CD4-positive, alpha-beta T cell treated with Interleukin-10 for 1 hour (primary cell): ENCODE measurements at places on chromosomes 6 and 20.

GRCh38 chr20:50913690-50914375, 17.4 kb downstream of the ADNP start:
- no peak for DNase-seq

- DNase-seq = no peak
Observed at GRCh38 chr20:2932498-2932897, 59.2 kb downstream of the PTPRA start.

DNA sequence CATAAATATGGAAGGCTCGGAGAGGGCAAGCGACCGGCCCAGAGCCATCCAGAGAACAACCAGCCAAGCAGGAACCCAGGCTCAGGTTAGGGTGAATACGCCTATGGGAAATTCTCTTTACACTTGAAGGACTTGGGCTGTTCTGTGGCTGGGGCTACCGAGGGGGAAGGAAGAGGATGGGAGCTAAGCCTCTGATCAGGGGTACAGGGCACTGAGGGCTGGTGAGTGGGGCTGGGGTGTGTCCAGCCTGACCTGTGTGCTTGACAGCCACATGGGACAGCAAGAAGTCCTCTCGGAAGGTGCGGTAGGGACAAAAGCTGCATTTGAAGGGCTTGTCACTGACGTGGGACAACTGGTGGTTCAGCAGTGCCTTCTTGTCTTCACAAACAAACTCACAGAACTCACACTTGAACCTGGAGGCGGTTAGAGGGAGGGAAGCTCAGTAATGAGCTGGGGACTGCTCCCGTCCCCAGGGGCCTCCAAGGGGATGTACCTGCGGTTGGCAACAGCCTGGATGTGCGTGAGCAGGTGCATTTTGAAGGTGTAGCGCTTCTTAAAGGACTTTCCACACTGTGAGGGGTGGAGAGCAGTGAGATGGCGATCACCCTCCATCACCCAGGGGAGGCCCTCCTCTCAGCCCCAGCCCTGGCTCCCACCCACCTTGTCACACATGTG, 11.9 kb downstream of the ZNF335 start:
- DNase-seq = no peak

DNA sequence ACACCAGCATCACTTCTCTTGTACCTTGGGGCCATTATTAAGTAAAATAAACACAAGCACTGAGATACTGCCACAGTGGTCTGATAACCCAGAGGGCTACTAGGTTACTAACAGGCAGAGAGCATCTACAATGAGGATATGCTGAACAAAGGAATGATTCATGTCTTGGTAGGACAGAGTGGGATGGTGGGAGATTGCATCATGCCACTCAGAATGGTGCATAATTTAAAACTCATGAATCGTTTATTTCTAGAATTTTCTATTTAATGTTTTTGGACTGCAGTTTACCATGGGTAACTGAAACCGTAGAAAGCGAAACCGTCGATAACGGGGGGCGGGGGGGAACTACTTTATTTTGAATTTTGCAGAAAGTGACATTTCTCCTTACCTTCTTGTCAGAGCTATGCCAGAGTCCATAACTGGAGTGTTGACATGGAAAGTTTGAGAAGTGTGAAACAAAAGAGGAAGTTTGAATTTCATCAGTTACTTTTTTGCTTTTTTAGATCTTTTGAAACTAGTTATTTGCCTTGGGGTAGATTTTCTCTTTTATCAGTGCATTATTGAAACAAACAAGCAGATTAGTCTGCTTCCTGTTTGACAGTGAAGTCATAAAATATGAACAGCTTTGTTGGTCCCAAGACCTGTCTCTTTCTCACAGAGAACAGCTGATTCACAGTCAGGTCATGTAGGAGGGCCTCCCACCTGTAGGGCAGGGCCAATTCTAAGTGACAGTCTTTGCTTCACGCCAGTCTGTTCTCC, 124.9 kb downstream of the KLHL32 start:
- no peak for DNase-seq

DNA sequence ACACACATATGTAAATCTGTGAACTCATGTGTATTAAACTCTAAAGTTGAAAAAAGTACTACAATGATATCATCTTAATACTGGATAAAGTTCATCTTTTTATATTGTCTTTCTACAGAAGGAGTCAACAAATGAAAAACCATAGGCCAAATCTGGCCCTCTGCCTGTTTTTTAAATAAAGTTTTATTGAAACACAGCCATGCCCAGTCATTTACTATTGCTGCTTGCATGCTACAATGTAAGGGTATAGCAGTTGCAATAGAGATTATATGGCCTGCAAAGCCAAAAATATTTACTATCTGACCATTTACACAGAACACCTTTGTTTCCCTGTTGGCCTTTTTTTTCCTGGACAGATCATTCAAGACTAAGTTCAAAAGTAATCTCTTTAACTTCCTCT, 374.6 kb upstream of the ARID1B start:
- no peak for DNase-seq

DNA sequence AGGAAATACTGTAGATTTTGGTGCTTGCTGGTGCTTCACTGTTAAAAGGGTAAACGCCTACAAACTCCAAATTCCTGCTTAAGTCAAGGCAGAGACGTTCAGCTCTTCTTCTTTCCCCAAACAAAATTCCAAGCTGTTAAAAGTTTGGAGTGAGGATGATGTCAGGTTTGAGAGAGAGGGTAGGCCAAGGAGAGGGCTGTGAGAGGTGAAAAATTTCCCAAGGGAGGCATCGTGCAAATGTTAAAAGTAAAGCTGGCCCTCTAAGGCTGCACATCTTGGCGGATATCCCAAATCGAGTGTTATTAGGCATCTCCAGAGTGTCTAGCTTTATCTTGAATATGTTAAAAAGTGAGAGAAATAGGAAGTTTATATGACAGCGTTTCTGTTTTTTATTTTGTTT, 651.8 kb downstream of the QKI start:
- DNase-seq = no peak

GRCh38 chr6:30483677-30484279, 5.5 kb upstream of the HLA-E start:
- peak; percentile 78 for DNase-seq

GRCh38 chr6:6614096-6614982, 25.8 kb downstream of the LY86 start:
- DNase-seq = peak; percentile 47

DNA sequence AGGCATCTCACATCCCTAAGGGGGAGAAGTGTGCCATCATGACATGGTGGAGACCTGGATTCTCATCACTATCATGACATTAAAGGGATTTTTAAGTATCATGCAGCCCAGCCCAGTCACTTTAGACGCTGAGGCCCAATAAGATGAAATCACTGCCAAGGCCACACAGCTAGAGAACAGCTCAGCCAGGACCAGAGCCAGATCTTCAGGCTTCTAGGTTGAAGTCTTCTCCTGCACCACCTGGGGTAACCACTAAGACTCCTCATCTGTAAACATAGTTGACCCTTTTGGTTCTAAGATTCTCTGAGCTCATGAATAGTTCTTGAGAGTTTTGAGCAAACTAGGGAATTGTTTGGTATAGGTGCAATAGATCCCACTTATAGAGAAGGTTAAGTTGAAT, 125.1 kb downstream of the TCP11 start:
- no peak for DNase-seq

DNA sequence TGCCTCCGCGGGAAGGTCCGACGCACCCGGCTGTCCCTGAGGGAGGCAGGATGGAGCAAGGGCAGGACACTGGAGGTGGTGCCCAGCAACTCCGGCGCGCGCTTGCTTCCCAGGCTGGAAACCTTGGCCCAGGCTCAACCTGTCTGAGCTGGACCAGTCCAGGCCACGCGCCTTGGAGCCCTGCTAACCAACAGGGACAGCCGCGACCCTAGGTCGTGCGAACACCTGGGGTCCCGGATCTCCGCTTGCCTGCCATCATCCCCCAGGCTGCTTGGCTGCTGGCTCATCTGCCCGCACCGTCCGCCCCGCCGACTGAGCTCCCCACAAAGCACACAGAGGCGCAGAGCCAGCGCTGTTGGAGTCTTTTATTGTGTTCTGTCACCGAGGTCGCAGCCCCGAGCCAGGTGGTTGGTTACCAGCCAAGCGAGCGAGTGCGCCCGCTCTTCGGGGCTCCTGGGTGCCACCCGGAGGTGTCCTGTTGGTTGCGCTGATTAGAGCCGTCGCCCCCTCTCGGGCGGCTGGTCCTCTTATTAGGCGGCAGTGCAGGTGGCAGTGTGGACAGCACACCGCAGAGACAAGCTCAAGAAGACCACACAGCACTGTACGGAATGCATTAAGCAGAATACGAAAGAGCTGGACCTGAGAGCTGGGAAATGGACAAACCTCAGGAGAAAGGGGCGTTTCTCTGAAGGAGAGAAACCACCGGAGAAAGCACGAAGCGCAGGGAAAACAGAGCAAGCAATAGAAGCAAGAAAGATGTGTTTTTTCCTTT, 3.8 kb downstream of the COL12A1 start:
- DNase-seq = no peak

DNA sequence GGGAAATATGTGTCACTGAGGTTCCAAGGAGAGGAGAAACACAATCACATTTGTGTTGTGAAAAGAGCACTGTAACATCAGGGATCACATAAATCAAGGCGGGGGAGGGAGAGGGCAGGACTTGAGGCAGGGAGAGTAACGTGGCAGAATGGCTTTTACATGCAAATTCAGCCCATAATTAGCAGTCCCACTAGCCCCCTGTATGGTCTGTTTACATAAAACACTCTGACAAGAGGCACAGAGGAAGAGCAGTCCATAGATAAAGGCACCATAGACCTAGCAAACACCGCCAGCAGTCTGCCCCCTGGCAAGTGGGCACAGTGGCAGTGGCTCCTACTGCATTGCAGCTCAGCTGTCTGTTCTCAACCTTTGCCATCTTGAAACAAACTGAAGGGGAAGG, 82.7 kb downstream of the LYRM2 start:
- no peak for DNase-seq

GRCh38 chr6:157194643-157195042, 128.7 kb downstream of the TMEM242 start:
- no peak for DNase-seq

GRCh38 chr6:37088897-37089296, 81.1 kb upstream of the PIM1 start:
- no peak for DNase-seq

- no peak for DNase-seq
Observed at GRCh38 chr6:16504609-16505008, 256.7 kb downstream of the ATXN1 start.

GRCh38 chr20:10469599-10469998, 34.5 kb downstream of the SLX4IP start:
- peak; percentile 52 for DNase-seq

- DNase-seq = no peak
Observed at GRCh38 chr6:138289739-138290138, 71.4 kb upstream of the PBOV1 start.

- peak; percentile 44 for DNase-seq
Observed at GRCh38 chr6:14717307-14717706, 528.6 kb upstream of the JARID2 start.

- no peak for DNase-seq
Observed at GRCh38 chr20:53773792-53774401, 180.3 kb upstream of the ZNF217 start.

DNA sequence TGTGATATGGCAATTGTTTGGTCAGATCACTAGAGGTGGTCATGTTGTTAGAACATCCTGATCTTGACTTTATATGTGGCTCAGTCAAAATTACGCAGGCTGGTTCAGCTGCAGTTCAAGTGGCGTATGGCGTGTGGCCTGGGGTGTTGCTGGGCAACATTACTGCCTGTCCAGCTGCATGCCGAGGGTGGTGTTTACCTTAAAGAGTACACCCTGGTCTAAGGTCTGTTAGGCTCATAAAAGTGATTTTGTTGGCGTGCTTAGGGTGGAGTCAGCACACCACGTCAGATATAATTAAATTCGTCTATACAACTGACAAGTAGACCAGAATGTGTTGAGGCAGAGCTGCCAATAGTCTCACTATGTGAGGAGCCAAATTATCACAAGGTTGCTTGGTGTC, 55.6 kb upstream of the NEDD9 start:
- DNase-seq = no peak

- no peak for DNase-seq
Observed at GRCh38 chr6:98054453-98054852, 771.4 kb upstream of the MMS22L start.

DNA sequence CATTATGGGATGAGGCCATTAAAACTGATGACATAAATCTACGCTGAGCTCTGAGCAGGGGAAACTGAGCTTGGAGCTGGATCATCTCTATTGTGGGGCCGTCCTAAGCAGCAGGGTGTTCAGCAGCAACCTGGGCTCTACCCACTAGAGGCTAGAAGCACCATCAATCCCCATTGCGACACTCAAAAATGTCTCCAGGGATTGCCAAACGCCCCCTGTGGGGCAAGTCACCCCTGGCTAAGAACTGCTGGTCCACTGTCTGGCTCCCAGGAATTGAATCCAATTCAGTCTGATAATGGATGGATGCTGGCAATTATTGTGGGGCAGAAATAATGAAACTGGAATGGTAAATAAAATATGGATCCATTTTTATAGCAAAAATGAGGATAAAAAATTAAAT, 38.2 kb downstream of the PMEPA1 start:
- no peak for DNase-seq

- DNase-seq = no peak
Observed at GRCh38 chr6:126076992-126077664, 90.8 kb downstream of the TRMT11 start.

- DNase-seq = no peak
Observed at GRCh38 chr20:14717134-14717999, 380.0 kb upstream of the FLRT3 start.

DNA sequence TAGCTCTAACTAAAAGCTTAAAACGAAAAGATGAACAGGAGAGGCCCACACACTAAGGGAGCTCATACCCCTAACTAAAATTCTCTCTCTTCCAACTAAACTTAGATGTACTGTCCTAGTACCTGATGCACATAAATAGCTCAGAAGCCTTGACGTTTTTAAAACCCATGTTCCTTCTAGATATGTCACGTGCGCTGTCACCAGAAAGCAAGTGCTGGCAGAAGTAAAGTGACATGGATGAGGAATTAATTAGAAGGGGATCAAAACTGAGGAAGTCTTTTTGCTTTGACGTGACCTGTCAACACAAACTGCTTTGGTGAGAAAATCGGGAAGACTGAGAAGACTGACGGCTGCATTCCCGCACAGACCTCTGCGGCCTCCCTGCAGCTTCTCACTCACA, 142.5 kb downstream of the ZMYND8 start:
- no peak for DNase-seq

- no peak for DNase-seq
Observed at GRCh38 chr20:59441306-59441705, 140.9 kb downstream of the EDN3 start.

DNA sequence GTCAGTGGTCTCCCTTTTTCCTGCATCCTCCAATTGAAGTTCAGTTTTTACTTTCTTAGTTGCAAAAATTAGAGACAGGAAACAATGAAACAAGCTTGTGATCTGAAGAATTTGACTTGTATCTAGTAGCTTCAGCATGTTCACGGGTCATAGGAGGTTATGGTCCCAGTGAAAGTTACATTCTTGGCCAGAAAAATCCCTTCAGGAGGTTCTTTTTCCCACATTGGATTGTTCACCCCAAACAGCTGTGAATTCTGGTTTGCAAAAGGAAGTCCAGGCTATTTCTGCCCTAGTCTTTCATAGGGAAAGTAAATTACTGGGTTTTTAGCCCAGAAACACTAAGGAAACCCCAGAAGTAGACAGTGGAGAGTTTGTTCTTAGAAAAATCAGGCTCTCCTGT, 8.1 kb downstream of the ANKS1A start:
- no peak for DNase-seq
